ENCODE measurements at places on chromosomes 16 and 17.

GRCh38 chr16:12545792-12546342, 257.8 kb downstream of the CPPED1 start:
- DNase-seq = no peak

DNA sequence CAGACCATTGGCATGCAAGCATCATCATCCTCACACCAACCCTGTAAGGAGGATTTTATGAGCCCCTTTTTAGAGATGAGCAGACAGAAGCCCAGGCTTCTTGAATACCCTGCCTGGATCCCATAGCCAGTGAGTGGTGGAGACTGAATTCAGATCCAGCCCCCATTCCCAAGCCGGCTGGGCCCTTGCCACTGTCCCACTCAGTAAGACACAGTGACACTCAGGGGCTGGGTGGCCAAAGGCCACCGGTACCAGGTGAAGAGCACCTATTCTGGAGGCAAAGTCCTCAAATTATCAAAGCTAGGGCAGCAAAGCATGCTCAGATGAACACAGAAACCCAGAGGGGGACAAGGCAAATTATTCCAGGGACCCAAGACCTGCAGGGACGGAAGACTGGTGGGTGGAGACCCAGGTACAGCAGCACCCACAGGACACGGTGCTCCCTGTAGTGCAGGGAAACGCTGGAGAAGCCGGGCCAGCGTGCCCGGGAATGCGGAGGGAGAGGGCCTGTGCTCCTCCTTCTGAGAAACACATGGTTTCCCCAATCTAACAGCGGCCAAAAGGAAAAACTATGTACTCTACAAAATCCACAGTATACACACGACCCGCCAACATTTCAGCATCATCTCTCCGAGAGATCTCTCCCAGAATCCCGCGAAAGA, 33.2 kb upstream of the CRHR1 start:
- no peak for DNase-seq

GRCh38 chr16:47779201-47780016, 318.3 kb downstream of the PHKB start:
- no peak for DNase-seq

GRCh38 chr16:31128711-31129567, 6.6 kb downstream of the PRSS8 start:
- DNase-seq = no peak

GRCh38 chr16:71467810-71468209, 5.8 kb upstream of the ZNF23 start:
- no peak for DNase-seq

DNA sequence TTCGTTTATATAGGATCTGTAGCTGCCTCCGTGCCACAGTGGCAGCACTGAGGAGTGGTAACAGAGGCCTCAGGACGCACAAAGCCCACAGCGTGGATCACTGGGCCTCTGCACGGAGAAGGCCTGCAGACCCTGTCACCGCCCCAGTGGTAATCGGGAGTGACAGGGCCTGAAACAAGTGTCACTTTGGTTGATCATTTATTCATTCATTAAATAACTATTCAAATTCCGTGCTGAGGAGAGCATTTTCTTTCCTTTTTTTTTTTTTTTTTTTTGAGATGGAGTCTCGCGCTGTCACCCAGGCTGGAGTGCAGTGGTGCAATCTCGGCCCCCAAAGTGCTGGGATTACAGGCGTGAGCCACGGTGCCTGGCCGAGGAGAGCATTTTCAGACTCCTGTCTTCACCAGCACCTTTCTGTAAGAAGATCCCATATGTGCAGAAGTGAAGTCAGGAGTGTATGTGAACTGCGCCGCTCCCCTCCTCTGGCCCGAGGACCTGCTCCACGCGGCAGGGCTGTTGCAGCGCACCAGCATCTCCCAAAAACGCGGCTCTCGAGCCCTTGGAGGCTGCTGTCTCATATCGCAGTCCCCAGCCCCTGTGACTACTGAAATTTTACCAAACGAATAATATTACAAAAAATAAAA, 44.9 kb upstream of the TRAP1 start:
- DNase-seq = no peak

- DNase-seq = no peak
Measured at GRCh38 chr17:62745806-62746205, 62.3 kb downstream of the MARCHF10 start.

DNA sequence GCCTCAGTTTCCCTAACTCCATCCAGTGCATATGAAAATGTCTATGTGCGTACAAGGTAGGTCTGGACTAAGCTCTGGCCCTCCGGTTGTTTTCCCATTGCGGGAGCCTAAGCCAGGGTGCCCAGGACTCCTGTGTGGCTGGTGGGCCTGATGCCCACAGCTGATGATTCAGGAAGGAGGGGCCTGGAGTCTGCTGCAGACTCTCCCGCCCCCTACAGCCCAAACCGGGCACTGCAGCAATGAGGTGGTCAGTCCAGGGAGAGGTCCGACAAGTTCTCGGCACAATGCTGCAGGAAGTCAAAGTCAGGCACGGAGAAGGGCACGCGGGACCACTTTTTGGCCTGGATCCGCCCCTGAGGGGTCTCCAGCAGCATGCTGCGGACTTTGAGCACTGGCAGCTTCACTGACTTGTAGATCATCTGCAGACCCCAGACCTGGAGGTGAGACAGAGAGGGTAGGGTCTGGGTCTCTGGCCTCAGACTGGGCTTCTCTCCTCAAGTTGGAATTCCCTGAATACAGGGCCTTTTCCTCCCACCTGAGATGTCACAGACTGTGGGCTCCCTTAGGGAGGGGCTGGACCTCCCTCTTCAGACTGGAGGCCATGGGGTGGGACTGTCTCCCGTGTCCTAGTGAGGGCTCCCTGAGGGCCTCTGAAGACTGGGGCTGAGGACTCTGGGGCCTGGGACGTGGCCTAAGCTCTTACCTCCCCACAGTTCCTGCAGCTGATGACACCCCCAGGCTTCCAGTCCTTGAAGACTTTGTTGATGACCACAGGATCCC, 3.4 kb upstream of the ZNF385C start:
- DNase-seq = no peak

- no peak for DNase-seq
Measured at GRCh38 chr16:85047867-85048455, 20.4 kb downstream of the KIAA0513 start.

DNA sequence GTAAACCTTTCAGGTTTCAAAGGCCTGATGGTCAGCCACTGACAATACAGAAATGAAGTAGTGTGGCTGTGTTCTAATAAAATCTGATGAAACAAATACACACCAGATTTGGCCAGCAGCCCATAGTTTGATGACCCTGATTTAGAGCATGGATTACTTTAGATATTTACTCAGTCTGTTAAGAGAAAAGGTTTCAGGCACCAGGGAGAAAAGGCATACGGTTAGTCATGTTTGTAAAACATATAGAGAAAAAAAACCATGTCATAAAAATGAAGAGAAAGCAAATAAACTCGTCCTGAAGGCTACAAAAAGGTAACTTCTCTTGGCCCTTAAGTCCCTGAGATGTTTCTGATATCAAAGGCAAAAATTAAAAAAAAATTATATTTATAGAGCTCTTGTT, 112.1 kb downstream of the ADAMTS18 start:
- no peak for DNase-seq

GRCh38 chr17:5651348-5651747, 67.0 kb upstream of the NLRP1 start:
- no peak for DNase-seq

DNA sequence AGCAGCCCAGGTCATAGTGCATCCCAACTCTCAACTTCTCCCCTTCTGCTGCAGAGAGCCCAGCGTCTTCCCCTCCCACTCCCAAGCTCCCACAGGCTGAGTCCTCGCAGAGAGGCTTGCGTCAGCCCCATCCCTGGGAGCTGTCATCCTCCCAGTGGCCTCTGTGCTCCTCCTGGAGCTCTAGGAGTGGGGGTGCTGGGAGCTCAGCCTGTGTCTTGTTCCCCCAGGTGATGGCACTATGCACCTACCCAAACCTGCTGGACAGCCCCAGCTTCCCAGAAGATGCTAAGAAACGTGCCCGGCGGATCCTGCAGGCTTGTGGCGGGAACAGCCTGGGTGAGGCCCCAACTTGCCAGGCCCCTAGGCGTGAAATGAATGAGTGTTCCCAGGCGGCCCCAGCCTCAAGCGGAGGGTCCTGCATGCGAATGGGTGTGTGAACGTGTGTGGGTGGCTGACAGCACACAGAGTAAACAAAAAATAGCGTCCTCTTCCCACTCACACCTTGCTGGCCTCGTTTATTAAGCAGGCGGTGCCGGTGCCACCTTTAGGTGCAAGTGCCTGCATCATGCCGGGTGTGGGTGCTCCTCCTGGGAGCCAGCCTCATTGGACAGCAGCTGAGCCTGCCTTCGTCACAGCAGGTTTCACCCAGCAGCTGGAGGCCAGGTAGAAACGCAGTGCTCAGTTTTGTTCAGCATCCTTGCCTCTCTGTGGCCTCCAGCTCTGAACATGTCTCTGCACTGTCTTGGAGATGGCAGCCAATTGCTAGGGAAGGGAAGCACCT, 16.5 kb downstream of the GPT2 start:
- DNase-seq = no peak
